Stimulated activated CD4-positive, alpha-beta T cell treated with anti-CD3 and anti-CD28 coated beads, Interleukin-4, amount 100 ng/mL, for 4 hours (primary cell): ENCODE measurements at places on chromosomes 4 and X.

DNA sequence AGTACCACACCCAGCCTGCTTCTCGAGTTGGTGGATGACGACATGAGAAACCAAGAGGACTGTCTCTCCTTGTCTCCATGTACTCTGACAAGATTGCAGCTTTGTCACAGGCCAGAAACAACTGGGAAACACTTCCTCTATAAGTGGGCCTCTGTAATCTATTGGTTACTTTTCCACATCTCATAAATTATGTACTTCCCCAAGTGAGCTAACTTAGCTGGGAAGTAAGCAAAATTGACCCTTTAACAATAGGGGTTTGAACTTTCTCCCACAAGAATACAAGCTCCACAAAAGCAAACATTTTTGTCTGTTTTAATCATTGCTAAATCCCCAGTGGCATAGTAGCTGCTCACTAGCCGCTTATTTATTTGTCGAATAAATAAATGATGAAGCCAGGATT is 14.1 kb upstream of the USO1 start:
- DNase-seq = no peak

- DNase-seq = no peak
These were observed 17.9 kb downstream of the VSIG4 start for GRCh38 chrX:66021765-66022631.

- DNase-seq = no peak
These were observed 722 bp upstream of the NBDY start for GRCh38 chrX:56728321-56728720.

- no peak for DNase-seq
These were observed 21.4 kb upstream of the NOX1 start for GRCh38 chrX:100895365-100896075.

- DNase-seq = no peak
These were observed 93.9 kb downstream of the FAM53A start for GRCh38 chr4:1590244-1590643.

DNA sequence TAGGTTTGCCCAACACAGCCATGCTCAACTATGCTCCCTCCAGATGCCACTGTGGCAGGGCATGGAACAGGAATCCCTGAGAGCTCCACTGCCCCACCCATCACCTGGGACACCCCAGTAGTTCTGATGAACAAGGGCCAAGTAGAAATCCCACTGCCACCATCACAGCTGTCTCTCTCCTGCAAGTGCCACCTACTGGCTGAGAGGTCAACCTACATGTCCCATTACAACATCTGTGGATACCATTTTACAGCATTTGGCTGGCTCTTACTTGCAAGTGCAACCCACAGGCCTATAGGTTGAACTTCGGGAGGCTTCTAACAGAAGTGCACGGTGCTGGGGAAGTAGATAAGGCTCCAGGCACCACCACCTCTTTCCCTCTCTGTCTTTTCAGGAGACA is 142.5 kb downstream of the CXXC4 start:
- DNase-seq = no peak

DNA sequence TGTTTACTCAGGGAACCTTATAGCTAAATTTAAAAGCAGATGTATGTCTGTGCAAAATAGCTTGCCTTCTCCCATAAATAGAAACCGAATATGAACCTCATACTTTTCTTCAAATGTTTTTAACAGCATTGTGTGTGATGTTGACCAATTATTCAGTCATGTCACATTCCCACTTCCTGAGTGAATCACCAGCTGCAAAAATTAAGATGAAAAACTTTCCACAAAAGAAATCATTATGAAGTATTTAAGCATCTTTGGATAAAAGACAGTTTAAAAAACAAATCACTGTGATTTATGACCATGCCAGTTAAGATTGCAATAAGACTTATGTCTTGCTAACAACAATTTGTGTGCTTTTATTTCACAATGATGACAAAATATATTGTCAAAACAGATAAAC is 220.1 kb downstream of the PDGFC start:
- no peak for DNase-seq

DNA sequence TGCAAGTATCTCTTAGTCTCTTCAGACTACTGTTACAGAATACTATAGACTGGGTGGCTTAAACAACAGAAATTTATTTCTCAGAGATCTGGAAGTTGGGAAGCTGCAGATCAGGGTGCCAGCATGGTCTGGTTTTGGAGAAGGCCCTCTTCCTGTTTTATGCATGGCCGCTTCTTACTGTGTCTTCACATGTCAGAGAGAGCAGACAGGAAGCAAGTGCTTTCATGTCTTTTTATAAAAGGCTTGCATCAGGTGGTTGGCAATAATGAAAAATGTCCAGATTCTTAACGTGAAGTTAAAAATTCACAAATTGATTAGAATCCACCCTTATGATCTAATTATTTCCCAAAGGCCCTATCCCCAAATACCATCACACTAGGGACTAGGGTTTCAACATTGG is 284.9 kb downstream of the RPA4 start:
- no peak for DNase-seq

- no peak for DNase-seq
These were observed 208.6 kb upstream of the SFRP2 start for GRCh38 chr4:153997516-153997915.

DNA sequence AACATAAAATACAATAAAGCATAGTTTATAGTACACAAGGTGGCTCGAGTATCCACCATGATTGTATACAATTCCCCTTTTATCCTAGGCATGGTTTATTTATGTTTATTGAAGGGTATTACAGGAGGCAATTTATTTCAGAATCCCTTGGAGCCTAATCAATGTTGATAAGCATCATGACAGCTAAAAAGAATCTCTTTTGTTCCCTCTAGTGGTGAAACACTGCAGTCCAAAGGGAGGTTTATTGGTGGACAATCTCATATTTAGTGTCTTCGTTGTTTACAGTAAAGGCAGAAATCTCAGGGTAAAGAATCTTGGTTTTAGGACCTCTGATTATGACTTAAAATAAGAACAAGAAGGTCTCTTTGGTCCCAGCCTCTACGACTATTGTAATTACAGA is 1712.5 kb downstream of the C4orf33 start:
- DNase-seq = no peak

GRCh38 chr4:98092833-98093439 is 50.3 kb downstream of the STPG2 start:
- no peak for DNase-seq

DNA sequence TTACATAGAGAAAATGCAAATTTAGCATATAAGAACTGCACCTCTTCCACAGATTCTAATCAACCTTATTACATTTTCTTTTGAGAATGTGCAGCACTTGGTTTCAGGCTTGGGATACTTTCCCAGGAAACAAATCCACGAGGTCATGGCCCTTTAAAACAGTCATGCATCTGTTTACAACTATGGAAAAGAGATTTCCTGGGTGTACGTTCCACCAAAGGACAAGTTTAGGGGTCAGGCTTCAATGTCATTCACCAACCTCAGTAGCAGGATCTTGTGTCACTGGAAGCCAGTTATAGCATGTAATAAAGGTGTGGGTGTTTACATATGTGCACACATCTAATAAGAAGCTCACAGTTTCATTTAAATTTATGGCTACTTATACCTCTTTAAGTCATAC is 30.7 kb downstream of the EREG start:
- no peak for DNase-seq

DNA sequence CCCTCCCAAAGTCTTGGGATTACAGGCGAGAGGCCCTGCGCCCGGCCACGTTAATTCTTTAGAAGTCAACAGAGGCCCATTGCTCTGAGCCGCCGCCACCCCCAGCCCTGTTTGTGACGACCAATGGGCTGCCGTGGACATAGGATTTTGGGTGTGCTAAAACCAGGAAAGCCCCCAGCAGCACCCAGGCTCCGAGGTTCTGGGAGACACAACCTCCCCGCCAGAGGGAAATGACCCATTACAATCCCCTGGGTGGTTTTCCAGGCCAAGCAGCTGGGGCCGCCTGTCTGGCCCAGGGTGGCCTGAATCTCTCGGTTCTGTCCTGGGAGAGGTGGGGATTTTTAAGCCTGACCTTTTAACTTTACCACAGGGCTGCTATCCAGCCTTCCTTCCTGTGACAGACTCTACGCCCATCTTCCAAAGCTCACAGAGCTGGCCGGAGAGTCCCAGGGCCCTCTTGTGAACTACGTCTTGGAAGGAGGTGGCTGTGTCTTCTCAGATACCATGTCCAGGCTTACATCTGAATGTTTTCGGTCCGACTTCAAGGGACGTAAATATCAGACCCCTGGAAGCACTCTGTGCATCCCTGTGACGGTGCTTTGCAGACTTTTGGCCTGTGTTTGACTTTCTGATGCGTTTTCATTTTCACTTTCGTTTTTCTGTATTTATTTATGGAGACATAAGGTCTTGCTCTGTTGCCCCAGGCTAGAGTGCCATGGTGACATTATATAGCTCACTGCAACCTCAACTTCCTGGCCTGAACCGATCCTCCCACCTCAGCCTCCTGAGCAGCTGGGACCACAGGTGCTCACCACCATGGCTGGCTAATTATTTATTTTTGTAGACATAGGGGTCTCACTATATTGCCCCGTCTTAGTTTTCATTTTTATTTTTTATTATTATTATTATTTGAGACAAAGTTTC is 36.0 kb downstream of the P2RY8 start:
- no peak for DNase-seq

- no peak for DNase-seq
These were observed 74.6 kb upstream of the NEIL3 start for GRCh38 chr4:177235026-177235425.

DNA sequence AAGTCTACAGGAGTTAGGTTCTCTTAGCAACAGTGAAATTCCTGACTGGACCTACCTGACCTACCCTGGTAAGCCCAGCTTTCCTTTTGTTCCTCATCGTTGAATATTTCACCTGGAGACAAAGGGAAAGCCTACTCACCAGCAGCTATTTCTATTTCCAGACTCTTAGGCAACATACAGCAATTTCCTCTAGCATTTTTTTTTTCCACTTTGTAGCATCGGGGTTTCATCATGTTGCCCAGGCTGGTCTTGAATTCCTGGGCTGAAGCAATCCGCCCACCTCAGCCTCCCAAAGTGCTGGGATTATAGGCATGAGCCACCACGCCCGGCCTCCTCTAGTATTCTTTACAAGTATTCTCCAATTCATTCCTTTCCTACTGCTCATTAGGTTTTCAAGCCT is 6.8 kb upstream of the S100G start:
- DNase-seq = no peak

DNA sequence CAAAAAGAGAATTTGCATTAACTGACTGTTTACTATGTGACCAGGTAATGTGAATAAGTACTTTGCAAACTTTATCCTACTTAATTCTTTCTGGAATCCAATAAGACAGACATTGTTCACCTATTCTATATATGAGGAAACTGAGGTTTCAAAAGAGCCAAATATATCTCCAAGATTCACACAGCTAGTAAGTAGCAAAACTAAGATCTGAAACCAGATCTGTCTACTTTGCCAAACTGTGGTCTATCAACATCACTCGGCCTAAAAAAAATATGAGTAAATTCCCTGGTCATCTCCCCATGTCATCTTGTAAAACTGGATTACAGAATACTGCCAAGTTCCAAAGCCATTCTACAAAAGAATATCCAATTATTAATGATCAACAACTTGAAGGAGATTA is 52.8 kb downstream of the ANAPC10 start:
- no peak for DNase-seq

DNA sequence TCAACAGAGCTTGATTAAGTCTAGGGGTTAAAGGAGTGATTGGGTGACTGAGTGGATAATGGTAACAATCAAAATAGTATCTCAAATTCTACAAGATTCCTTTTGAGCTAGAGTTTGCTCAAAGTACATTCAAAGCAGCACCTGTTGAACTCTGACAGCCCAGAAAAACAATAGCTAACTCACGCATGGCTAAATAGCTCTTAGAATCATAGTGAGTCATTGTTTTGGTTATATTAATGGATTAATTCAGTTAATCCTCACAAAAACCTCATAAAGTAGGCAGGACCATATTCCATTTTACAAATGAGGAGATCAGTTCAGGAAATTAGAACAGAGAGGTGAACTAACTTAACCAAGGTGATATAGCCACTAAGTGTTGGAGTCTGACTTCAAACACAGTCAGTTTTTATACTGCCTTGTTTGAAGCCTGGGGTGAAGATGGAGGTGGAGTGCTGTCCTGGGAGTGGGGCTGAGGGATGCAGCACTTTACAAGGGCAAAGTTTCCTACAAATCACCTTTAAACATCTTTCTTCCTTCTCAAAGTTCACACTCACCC is 35.9 kb upstream of the PPM1K start:
- no peak for DNase-seq

GRCh38 chrX:48676893-48677270 is 6.7 kb upstream of the WAS start:
- no peak for DNase-seq

DNA sequence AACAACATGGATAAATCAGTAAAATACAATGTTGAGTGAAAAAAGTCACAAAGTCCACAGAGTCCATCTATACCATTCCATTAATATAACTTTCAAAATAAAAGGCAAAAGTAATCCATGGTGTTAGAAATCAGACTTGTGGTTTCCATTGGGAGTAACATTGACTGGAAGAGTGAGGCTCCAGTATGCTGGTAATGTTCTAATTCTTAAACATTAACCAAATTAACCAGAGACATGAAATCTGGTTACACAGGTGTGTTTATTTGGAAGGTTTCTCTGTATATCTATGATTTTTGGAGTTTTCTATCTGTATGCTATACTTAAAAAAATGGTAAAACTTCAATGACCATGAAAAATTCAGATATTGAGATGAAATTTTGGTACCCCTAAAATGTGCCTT is 42.6 kb downstream of the SULT1B1 start:
- no peak for DNase-seq

- DNase-seq = no peak
These were observed 31.2 kb downstream of the RS1 start for GRCh38 chrX:18640686-18641085.

DNA sequence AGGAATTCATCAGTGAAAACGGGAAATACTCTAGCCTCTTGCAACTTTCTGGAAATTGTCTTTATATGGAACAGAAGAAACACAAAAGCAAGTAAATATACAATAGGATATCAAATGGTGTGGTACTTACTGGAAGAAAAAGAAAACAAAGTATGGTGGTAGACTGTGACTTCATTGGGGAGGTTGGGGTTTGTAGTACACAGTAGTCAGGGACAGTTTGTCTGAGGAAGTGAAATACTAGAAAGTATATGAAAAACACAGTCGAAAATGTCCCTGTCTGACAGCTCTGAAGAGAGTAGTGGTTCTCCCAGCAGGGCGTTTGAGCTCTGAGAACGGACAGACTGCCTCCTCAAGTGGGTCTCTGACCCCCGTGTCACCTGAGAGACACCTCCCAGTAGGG is 390.0 kb upstream of the NWD2 start:
- no peak for DNase-seq

DNA sequence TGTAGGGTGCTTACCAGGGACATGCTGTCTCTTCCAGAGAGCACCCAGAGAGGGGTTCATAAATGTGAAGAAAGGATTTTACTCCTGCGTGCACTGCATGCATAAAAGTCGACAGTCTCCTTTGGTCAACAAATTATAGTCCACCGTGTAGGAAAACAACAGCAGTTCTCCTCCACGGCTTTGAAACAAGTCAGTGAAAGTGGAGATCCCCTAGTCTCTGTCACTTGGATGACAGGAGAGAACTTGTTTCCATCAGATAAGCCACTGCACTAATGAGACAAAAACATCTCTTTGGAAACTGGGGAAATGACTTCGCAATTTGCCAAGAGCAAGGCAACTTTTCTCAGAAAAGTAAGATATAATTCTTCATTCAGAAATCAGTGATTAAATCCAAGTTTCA is 9.7 kb downstream of the UNC5C start:
- no peak for DNase-seq
